ENCODE measurements at places on chromosomes 16 and 17. TPM values are rescaled to one million over a fixed set of nuclear protein-coding genes. Genes with fewer than 3 reads are reported as not detected.

- DNase-seq, result no peak
These were observed 2.4 kb upstream of the ACSF2 start for GRCh38 chr17:50423553-50424159.

- no peak for DNase-seq
These were observed 734 bp downstream of the ARHGDIG start for GRCh38 chr16:280991-281659.

GRCh38 chr16:86566966-86567700, 504 bp downstream of the FOXC2 start:
- DNase-seq, result no peak

GRCh38 chr17:68972119-68972704, 17.0 kb upstream of the ABCA8 start:
- DNase-seq, result no peak

DNA sequence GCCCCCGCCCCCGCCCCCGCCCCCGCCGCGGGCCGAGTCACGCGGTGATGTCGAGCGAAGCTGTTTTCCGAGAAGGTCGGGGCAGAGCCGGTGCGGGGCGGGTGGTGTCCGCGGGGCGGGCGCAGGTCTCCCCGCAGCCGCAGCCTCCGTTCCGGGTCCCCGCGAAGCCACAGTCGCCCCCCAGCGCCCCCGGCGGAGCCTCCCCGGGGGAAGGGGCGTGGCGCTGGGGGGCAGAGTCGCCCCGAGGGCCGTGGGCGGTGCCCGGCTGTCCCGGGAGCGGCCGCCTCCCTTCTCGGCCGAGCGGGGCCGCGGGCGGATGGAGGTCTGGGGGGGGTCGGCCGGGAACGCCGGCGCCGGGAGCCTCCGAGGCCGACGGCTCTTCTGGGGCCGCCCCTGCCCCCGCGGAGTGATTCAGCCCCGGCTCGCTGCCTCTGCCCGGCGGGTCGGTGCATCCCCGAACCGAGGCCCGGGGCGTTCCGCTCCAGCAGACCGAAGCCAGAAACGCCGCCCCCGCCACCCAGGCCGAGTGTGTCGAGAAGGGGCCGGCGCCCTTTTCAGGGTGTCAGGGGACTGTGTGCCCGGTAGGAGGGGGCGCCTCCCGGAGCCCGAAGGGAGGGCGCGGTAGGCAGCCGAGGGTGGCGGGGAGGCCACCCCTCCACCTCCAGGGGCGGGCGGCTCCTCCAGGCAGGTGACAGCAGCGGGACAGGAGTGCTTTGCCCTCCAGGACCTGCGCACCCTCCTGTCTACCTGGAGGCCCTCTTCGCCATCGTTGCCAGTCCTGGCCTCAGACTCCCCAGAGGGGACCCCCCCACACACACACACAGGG, 1.7 kb downstream of the METRNL start:
- DNase-seq, result no peak

DNA sequence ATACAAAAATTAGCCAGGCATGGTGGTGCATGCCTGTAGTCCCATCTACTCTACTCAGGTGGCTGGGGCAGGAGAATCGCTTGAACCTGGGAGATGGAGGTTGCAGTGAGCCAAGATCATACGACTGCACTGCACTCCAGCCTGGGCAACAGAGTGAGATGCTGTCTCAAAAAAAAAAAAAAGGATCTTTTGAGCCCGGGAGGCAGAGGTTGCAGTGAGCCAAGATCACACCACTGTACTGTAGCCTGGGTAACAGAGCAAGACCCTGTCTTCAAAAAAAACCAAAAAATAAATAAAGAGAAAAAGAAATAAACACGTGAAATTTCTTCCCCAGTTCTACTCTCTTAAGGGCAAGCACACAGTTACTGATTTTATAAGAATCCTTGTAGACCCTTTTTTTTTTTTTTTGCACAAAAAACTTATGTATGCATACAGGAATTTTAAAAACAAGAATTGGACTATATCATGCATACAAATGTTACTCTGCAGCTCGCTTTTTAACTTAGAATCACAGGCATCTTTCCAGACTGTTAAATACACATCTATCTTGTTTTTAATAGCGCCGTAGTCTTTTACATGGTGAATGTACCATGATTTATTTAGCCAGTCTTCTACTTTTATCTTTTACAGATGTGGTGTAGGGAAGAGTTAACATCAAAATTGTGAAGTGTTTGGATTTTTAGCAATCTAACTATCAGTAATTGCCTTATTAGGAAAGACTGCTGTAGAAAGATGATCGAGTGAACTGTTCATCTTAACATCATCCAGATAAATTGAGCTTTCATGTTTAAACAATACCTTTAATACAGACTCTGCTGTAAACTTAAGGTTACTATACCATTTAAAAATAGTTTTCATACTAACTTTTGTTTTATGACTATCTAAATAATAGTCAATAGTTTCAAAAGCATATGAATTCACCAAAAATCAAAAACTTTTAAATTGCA, 14.6 kb downstream of the CDH3 start:
- DNase-seq, result no peak

GRCh38 chr17:6572972-6573370, 16.6 kb upstream of the PITPNM3 start:
- no peak for DNase-seq

GRCh38 chr16:49277386-49277742, 4.3 kb downstream of the CBLN1 start:
- DNase-seq, result no peak

DNA sequence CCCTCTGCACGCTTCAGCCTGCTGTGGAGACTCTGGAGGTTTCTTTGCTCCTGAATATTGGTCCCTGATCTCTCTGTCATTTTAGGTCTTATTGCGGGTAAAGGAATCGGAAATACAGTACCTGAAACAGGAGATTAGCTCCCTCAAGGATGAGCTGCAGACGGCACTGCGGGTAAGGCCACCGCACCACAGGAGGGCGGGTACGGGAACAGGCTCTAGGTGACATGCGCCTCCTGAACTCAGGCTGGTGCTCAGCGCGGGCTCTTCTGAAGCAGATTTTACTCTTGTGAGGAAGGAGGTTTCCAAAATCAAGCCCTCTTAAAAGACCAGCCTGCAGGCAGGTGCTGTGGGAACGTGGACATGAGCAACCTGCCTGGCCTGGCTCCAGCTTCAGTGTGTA, 29.8 kb downstream of the PLD6 start:
- no peak for DNase-seq

- no peak for DNase-seq
These were observed 15.4 kb upstream of the ERN1 start for GRCh38 chr17:64145375-64145750.

- DNase-seq, result no peak
These were observed 10.9 kb downstream of the HOXB4 start for GRCh38 chr17:48567209-48567608.

DNA sequence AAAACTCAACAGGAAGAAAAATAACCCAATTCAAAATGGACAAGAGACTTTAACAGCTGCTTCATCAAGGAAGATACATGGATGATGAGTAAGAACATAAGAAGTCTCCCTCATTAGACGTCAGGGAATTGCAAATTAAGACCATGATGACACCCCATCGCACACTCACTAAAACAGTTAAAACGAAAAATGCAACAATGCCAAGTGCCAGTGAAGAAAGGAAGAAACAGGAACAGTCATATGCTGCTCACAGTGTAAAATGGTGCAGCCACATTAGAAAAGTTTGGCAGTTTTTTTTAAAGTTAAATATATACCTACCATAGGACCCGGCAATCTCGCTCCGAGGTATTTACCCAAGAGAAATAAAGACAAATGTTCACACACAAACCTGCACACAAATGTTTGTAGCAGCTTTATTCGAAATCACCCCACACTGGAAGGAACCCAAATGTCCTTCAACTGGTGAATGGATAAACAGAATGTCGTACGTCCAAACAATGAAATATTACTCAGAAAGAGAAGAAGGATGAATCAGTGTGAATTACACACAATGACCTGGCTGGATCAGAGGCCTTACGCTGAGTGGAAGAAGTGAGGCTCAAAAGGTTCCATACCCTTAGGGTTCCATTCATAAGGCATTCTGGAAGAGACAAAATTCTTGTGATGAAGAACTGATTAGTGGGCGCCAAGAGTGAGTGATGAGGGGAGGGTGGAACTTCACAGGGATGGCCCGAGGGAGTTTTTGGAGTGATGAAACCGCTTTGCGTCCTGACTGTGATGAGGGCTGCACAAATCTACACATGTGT, 110.3 kb downstream of the C16orf95 start:
- no peak for DNase-seq

GRCh38 chr17:37671824-37672547, 28.7 kb upstream of the DDX52 start:
- DNase-seq, result no peak

DNA sequence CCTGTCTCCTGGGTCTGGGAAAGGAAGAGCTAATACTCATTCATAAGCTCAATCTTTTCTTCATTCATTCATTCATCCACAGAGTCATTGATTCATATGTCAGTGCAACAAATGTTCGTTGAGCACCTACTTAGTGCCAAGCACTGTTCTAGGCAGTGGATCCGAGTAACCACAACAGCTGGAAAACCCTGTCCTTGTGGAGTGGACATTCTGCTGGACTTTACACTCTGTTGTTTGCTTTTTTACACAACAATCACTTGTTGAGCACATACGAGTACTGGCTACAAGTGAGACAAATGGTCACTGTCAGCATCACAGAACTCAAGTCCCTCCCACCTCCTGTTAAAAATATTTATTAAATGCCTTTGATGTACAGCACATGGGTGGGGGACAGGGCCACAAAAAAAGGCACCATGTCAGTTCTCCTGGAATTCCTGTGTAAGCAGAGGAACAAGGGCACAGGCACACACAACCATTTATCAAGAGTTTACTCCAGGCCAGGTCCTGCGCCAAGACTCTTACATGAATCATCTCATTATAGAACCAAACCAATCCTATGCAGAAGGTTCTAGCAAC, 46.9 kb downstream of the TEKT5 start:
- DNase-seq, result no peak

GRCh38 chr16:35747658-35748455, 2288.4 kb downstream of the TP53TG3F start:
- DNase-seq, result no peak

- DNase-seq, result no peak
These were observed 1.7 kb downstream of the RAD51D start for GRCh38 chr17:35117984-35118383.

DNA sequence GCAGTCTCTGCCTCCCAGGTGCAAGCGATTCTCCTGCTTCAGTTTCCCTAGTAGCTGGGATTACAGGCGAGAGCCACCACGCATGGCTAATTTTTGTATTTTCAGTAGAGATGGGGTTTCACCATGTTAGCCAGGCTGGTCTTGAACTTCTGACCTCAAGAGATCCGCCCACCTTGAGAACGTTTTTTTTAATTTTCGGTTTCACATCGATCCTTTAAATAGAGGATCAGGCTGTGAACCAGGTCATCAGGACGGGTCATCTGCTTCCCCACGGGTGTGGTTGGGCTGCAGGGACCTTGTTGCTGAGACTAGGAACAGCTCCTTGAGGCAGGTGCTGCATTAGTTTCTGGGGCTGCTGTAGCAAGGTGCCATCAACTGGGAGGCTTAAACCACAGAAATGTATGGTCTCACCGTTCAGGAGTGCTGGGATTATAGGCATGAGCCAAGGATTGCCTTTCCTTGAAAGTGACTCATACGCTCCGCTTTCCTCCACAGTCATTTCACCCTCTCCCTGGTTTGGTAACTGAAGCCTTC, 7.9 kb upstream of the NAGPA start:
- DNase-seq, result no peak

DNA sequence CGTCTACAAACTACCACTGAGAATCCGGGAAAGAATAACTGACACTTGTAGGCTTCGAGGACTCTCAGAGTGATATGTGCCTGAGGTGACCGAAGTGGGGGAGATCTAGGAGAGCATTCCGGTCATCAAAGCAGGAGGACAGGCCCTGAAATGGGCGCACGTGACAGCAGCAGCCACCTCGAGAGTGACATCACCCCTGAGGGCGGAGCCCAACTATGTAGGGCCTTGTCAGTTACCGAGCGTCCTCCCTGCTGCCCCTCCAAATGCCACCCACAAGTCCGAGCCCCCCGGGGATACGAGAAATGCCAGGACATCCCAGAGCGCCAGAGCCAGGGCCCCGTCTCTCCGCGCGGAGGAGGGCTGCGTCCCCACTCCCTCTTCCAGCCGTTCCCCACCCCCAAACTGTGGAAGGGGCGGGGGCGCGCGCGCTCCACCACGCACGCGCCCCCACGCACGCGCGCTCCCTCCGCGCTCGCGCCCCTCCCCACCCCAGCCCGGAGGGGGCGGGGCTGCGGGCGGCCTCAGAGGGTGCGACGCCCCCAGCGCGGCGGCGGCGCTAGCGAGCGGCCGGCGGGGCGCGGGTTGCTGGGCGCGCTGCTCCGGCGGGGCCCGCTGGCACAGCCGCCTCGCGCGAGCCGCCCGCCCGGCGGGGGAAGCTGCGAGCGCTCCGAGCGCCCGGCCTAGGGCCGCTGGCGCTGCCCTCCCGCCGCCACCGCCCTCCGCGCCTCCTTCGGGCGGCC, at the start of gene TANC2:
TANC2 (plus strand) TSS at position 550 of the 740 bp plus-strand sequence. CDS start 43,325 bp downstream, outside the sequence.
- peak; percentile 90 for DNase-seq

- DNase-seq, result no peak
These were observed 7.3 kb downstream of the SLC5A10 start for GRCh38 chr17:18959071-18959844.

DNA sequence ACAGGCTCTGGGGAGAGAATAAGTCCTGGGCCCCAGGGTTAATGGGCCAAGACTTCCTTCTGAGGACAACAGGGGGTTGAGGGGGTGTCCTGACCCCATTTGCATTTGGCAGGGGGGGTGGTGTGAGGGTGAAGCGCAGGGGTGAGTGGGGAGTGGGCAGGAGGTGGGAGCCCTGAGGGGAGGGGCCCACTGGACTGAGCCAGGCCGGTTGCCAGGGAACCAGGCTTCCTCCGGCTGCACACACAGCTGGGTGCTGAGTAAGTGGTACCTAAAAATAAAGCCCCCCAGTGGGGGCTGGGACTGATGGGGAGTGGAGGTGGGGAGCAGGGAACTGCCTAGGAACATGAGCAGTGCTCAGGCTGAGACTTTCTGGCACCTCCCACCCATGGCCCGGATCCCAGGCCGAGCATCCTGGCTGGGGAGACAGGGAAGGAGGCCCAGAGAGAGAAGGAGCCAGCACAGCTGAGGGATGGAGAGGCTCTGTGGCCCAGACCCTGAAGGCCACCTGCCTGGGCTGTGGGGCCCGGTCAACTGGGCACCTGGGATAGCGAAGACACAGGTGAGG, 7.5 kb upstream of the RASD1 start:
- DNase-seq, result no peak

GRCh38 chr17:64315032-64315490, 52.0 kb upstream of the TEX2 start:
- peak; percentile 88 for DNase-seq

GRCh38 chr16:661184-661821, 6.6 kb upstream of the RHOT2 start:
- DNase-seq, result no peak

DNASE1L2 gene
- total RNA-seq, result 0.57 TPM

FGF11 gene
- total RNA-seq, result 3.9 TPM

HEATR9 gene
- total RNA-seq, result not detected

SPATA32 gene
- not detected for total RNA-seq

WNT9B gene
- 0.62 TPM for total RNA-seq

OTOP2 gene
- total RNA-seq, result not detected

SMIM36 gene
- not detected for total RNA-seq

COPZ2 gene
- 78.6 TPM for total RNA-seq
